SK-MEL-5 (cell line): ENCODE measurements at places on chromosomes 3 and 15. TPM values are rescaled to one million over a fixed set of nuclear protein-coding genes. Genes with fewer than 3 reads are reported as not detected.

Gene SRGAP3
- total RNA-seq: 2.1 and 3.0 TPM in 2 replicates

Gene CHDH
- total RNA-seq: 0.03 TPM in 1 of 2 replicates, not detected in the other

Gene SLC28A1
- total RNA-seq: not detected in 2 replicates

Gene MYEF2
- 1.9 and 4.1 TPM in 2 replicates for total RNA-seq

Gene NEK4
- 28.7 and 32.7 TPM in 2 replicates for total RNA-seq

Gene TERC
- 2.5 and 10.4 TPM in 2 replicates for total RNA-seq

Gene LRRC31
- not detected in 2 replicates for total RNA-seq

Gene NMNAT3
- total RNA-seq: 0.85 and 0.93 TPM in 2 replicates

Gene SYNPR
- not detected in 2 replicates for total RNA-seq

Gene HDAC11
- 12.5 and 13.5 TPM in 2 replicates for total RNA-seq

Gene GOLGA6L22
- not detected in 2 replicates for total RNA-seq

Gene GOLGA8J
- total RNA-seq: 0.16 TPM in 1 of 2 replicates, not detected in the other

Gene BCHE
- total RNA-seq: 68.8 and 78.1 TPM in 2 replicates

Gene ARNT2
- total RNA-seq: 33.6 and 39.4 TPM in 2 replicates

Gene RAD18
- total RNA-seq: 17.5 and 26.6 TPM in 2 replicates

Gene RPL14
- 891 and 898 TPM in 2 replicates for total RNA-seq

Gene MST1R
- total RNA-seq: not detected in 2 replicates

Gene GOLGA6L2
- total RNA-seq: not detected in 2 replicates

Gene NEDD4
- 17.1 and 17.7 TPM in 2 replicates for total RNA-seq

Gene UROC1
- 0.05 and 0.21 TPM in 2 replicates for total RNA-seq

Gene CPEB1
- total RNA-seq: 14.1 and 19.1 TPM in 2 replicates

Gene PPP1R14D
- not detected in 2 replicates for total RNA-seq

Gene SPSB4
- 0.08 TPM in 1 of 2 replicates, not detected in the other for total RNA-seq

Gene SCG5
- 1.3 TPM in 1 of 2 replicates, not detected in the other for total RNA-seq

Gene CLDN18
- not detected in 2 replicates for total RNA-seq

Gene TTBK2
- total RNA-seq: 5.6 and 6.5 TPM in 2 replicates

Gene IL12A
- 0.59 and 2.0 TPM in 2 replicates for total RNA-seq

Gene CYP8B1
- total RNA-seq: not detected in 2 replicates

Gene B3GNT5
- total RNA-seq: 0.11 and 0.21 TPM in 2 replicates

Gene INKA1
- 3.4 and 6.9 TPM in 2 replicates for total RNA-seq

Gene CFAP100
- total RNA-seq: not detected in 2 replicates

Gene COL7A1
- 0.26 and 2.0 TPM in 2 replicates for total RNA-seq

Gene SLC12A1
- 0.11 and 0.16 TPM in 2 replicates for total RNA-seq

Gene FHIT
- total RNA-seq: 3.9 and 4.0 TPM in 2 replicates

Gene GBE1
- 47.9 and 52.6 TPM in 2 replicates for total RNA-seq

Gene LMCD1
- total RNA-seq: 24.3 and 28.0 TPM in 2 replicates

Gene TGM5
- total RNA-seq: 0.13 and 0.21 TPM in 2 replicates

Gene CCR3
- total RNA-seq: not detected in 2 replicates

Gene WDR93
- 0.19 TPM in 1 of 2 replicates, not detected in the other for total RNA-seq

Gene CCR4
- 0.29 TPM in 1 of 2 replicates, not detected in the other for total RNA-seq

Gene DPPA2
- not detected in 2 replicates for total RNA-seq

Gene TMEM108
- total RNA-seq: 0.13 TPM in 1 of 2 replicates, not detected in the other

Gene ARID3B
- total RNA-seq: 3.4 and 3.7 TPM in 2 replicates

Gene IGSF11
- 64.6 and 66.5 TPM in 2 replicates for total RNA-seq

Gene SLC22A14
- not detected in 2 replicates for total RNA-seq

Gene RYR3
- 0.08 and 0.16 TPM in 2 replicates for total RNA-seq

Gene CSPG4
- 11.8 and 13.7 TPM in 2 replicates for total RNA-seq

Gene OR4F15
- total RNA-seq: 0.16 TPM in 1 of 2 replicates, not detected in the other

Gene MAGEF1
- 39.5 and 43.4 TPM in 2 replicates for total RNA-seq

Gene ROPN1
- 33.4 and 37.8 TPM in 2 replicates for total RNA-seq

Gene TICRR
- 3.2 and 3.7 TPM in 2 replicates for total RNA-seq

Gene ANKRD34C
- total RNA-seq: not detected in 2 replicates

Gene SCN11A
- not detected in 2 replicates for total RNA-seq

Gene RBP2
- not detected in 2 replicates for total RNA-seq

Gene TLR9
- total RNA-seq: not detected in 2 replicates

Gene INSYN1
- total RNA-seq: 2.4 and 2.5 TPM in 2 replicates

Gene ANKRD63
- total RNA-seq: 0.16 and 0.29 TPM in 2 replicates

Gene ANKUB1
- total RNA-seq: 0.08 TPM in 1 of 2 replicates, not detected in the other
